ENCODE measurements at places on chromosomes 13 and 19.

DNA sequence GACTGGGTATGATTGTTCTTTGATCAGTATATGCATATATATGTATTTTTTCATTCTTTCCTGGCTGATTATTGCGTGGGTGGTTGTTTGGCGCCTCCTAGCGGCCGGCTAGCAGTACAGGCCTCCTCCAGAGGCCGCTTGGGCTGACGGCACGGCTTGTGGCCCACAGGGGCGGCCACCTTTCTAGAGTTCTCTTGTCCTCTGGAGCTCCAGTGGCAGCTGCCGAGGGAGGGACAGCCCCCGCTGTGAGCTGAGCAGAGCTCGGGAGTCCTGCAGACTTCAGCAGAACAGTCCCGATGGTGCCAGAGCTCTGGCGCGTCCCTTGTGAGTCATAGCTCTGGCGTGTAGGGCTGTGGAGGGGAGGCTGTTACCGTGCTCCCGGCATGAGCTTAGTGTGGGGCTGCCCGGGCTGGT, 22.5 kb upstream of the ZNF429 start:
- H3K4me1 ChIP-seq = peaks cover 3% of the 10 kb centered on the region
- peak; percentile 64 for DNase-seq
- no peaks in the 10 kb centered on the region for H3K27me3 ChIP-seq

GRCh38 chr19:19594381-19594780, 24.1 kb downstream of the PBX4 start:
- no peaks in the 10 kb centered on the region for H3K27me3 ChIP-seq
- DNase-seq = no peak
- H3K36me3 ChIP-seq = no peaks in the 10 kb centered on the region

GRCh38 chr13:113777311-113778260, 18.6 kb downstream of the TMEM255B start:
- H3K4me1 ChIP-seq = no peaks in the 10 kb centered on the region
- no peaks in the 10 kb centered on the region for H3K27me3 ChIP-seq
- no peak overlapping the region for H3K27ac ChIP-seq
- no peak for DNase-seq

GRCh38 chr19:14467816-14468215, 7.3 kb downstream of the PTGER1 start:
- H3K27me3 ChIP-seq = peaks cover 7% of the 10 kb centered on the region
- no peak overlapping the region for H3K4me3 ChIP-seq
- H3K27ac ChIP-seq = no peak overlapping the region
- H3K36me3 ChIP-seq = peaks cover 70% of the 10 kb centered on the region

DNA sequence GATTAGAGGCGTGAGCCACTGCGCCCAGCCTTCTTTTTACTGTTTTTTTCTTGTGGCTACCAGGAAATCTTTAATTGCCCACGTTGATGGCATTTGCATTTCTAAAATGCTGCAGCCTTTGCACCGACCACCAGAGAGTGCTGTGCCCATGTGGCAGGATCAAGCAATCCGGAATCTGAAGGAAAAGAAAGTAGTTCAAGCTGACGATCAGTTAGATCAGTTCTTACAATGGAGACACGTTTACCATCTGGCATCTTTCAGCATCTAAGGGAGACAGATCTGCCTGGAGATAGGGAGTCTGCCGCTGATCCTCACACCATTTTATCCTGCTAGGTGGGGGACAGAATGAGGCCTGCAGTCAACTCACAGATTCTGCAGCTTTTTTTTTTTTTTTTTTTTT, 19.9 kb downstream of the TINCR start:
- no peak overlapping the region for H3K4me3 ChIP-seq
- no peaks in the 10 kb centered on the region for H3K4me1 ChIP-seq
- H3K27me3 ChIP-seq = no peaks in the 10 kb centered on the region

- no peak overlapping the region for H3K27ac ChIP-seq
- H3K36me3 ChIP-seq = peaks cover 92% of the 10 kb centered on the region
- DNase-seq = no peak
Measured at GRCh38 chr13:78638216-78638615, 20.7 kb downstream of the OBI1 start.

DNA sequence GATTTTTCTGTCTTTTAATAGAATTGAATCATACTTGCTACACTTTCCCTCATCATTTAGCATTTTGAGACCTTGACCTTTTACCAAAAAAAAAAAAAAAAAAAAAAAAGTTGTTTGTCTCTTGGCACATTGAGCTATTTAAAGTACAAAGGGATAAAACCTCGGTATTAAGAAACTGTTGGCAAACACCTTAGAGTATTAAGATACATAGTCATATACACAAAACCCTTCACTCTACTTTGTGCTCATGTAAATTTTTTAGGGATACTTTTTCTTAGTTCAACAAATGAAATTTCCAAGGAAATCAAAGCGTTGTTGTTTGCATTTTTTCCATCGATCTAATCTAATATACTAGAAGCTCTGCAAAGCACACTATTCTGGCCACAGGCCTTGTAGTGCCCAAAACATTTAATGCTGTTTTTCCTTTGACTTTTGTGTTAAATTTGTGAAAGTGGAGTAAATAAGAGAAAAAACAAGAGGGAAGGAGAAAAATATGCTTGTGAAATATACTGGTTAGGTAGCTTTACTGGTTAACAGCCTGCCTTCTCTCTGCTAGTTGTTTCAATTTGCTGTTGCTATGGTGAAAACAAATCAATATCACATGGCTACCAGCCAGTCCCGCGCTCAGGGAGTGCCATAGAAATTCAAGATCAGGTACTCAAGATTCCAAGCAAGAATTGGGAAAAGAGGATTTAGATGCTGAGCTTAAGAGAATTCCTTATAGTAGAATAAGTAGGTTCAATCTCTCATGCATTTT, 2.6 kb downstream of the MBNL2 start:
- no peak overlapping the region for H3K27ac ChIP-seq
- H3K36me3 ChIP-seq = no peaks in the 10 kb centered on the region
- H3K27me3 ChIP-seq = no peaks in the 10 kb centered on the region
- DNase-seq = no peak

DNA sequence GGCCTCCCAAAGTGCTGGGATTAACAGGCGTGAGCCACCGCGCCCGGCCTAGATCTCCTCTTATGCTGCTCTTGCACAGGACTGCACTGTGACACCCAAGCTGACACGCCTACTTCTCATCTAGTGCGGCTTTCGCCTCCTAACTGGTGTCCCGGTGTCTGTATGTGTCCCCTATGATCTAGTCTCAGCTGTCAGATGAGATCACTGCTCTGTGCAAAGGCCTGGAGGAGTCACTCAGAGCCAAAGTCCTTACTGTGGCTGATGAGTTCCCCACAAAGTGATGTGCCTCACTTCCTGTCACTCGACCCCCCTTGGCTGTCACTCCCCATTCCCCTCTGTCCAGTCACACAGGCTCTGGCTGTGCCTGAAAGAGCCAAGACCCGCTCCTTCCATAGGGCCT, 2.5 kb downstream of the ZNF556 start:
- no peak for DNase-seq
- no peaks in the 10 kb centered on the region for H3K27me3 ChIP-seq
- H3K36me3 ChIP-seq = no peaks in the 10 kb centered on the region

GRCh38 chr13:109496216-109496615, 290.2 kb downstream of the IRS2 start:
- no peaks in the 10 kb centered on the region for H3K27me3 ChIP-seq
- no peaks in the 10 kb centered on the region for H3K4me1 ChIP-seq
- no peak for DNase-seq
- no peak overlapping the region for H3K27ac ChIP-seq
- no peaks in the 10 kb centered on the region for H3K36me3 ChIP-seq

DNA sequence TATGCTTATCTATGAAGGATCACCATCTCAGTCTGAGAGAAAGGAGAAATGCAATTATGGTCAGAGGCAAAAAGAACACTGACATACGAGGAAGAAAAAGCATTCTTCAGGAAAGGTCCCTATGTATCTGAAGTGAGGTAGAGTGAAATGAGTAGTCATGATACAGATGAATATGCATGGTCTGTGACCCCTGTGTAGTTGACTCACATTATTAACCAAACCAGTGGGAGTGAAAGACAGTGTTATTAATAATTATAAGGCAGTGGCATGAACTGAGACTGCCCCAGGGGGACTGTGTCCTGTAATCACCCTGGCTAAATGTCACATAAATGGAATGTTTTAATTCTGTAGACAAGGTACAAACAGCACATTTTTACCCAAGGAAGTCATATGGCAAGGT, 1320.2 kb upstream of the PCDH9 start:
- no peaks in the 10 kb centered on the region for H3K36me3 ChIP-seq
- no peak for DNase-seq
- H3K4me1 ChIP-seq = no peaks in the 10 kb centered on the region
- no peaks in the 10 kb centered on the region for H3K27me3 ChIP-seq

- DNase-seq = no peak
- H3K4me1 ChIP-seq = no peaks in the 10 kb centered on the region
- H3K4me3 ChIP-seq = no peak overlapping the region
- no peaks in the 10 kb centered on the region for H3K36me3 ChIP-seq
Measured at GRCh38 chr13:93496985-93497673, 270.5 kb downstream of the GPC6 start.

DNA sequence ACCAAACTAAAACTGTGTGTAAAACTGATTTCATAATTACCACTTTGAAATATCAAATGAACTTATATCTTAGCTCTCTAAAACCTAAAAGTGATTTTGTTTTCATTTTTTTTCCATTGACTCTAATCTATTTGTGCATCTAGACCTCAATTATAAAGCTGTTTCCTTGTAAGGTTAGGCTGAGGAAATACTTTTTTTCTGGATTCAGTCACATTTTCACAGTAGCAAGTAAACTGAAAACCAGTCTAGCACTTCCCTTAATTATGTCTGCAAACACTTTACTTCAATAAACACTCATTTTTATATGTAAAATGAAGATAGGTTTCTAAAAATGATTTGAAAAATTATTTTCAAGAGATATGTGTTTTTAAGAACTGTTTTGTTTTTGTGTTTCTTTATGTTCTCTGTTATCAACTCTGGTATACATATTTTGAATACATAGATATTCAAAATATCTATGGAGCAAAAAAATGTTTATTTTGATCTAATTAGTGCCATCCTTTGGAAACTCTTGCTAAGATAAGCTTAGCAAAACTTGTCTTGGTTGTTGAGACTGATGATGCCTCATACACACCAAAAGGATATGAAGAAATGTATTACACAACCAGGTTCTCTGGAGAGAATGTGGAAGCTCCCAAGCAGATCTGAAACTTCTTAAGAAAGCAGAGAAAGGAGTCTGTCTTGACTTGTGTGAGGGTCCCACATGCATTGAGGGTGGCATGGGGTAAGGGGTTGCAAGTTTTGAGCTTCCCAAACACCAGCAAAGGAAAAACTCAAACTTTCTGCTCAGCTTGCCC, 1887.4 kb downstream of the PCDH9 start:
- no peaks in the 10 kb centered on the region for H3K4me1 ChIP-seq
- H3K27ac ChIP-seq = no peak overlapping the region
- DNase-seq = no peak

GRCh38 chr13:77894743-77895142, 23.9 kb downstream of the EDNRB start:
- no peak overlapping the region for H3K27ac ChIP-seq
- H3K27me3 ChIP-seq = no peaks in the 10 kb centered on the region
- peaks cover 13% of the 10 kb centered on the region for H3K4me1 ChIP-seq
- H3K36me3 ChIP-seq = no peaks in the 10 kb centered on the region
- no peak overlapping the region for H3K4me3 ChIP-seq
- DNase-seq = no peak

DNA sequence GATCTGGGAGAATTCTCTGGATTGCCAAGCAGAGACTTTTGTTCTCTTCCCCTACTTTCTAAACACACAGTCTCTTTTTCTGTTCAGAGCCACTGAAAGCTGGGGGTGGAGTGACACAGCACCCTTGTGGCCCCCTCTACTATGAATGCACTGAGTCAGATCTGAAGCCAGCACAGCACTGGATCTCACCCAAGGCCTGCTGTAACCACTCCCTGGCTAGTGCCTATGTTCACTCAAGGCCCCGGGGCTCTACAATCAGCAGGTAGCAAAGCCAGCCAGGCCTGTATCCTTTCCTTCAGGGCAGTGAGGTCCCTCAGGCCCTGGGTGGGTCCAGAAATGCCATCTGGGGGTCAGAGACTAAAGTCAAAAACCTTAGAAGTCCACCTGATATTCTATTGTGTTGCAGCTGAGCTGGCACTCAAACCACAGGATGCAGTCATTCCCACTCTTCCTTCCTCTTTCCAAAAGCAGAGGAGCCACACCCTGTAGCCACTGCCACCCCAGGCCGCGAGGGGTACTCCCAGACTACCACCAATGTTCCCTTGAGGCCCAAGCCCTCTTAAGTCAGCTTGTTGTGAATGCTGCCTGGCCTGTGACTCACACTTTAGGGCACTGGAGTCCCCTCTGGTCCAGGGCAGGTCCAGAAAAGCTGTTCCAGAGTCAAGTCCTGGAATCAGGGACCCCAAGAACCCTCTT, 110.1 kb upstream of the RXFP2 start:
- H3K27me3 ChIP-seq = no peaks in the 10 kb centered on the region
- DNase-seq = peak; percentile 63
- H3K4me3 ChIP-seq = peak overlapping the region; percentile 43
- peaks cover 36% of the 10 kb centered on the region for H3K4me1 ChIP-seq

GRCh38 chr13:84570831-84571230, 688.6 kb upstream of the SLITRK1 start:
- H3K4me1 ChIP-seq = no peaks in the 10 kb centered on the region
- no peak overlapping the region for H3K4me3 ChIP-seq
- no peak for DNase-seq
- H3K27ac ChIP-seq = no peak overlapping the region

DNA sequence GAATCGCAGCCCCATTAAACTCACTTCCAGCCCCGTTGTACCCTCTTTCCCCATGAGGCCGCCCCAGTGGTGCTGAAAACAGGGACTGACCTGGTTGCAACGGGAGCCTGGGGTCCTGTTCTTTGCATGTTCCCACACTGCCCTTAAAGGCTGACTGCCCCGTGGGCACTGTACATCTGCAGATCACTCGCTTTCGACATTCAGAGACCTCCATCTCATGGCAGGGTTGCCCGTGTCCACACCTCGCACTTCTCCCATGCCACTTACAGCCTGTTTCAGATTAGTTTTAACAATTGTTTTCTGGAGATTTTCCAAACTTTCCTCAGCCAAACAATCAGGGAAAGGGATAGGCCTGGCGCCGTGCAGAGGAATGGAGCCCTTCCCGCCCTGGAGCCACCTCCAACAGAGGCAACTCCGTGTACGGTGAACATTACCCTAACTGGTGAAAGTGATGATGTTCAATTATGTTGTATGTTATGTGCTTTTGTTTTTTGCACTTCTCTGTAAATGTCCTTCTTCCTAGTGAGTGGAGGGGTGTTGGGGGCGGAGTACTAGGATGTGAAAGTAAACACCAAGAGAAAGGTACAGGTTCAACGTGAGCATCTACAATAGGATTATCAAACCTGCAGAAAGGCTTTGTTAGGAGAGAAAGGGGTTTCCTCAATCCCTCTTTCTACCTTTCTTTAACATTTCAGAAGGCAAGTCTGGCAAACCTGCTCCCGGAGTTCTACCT, 262.8 kb downstream of the FOXO1 start:
- no peaks in the 10 kb centered on the region for H3K36me3 ChIP-seq
- peak overlapping the region; percentile 89 for H3K27ac ChIP-seq
- H3K27me3 ChIP-seq = no peaks in the 10 kb centered on the region
- DNase-seq = no peak
- peaks cover 47% of the 10 kb centered on the region for H3K4me1 ChIP-seq
- H3K4me3 ChIP-seq = no peak overlapping the region

- no peaks in the 10 kb centered on the region for H3K27me3 ChIP-seq
- H3K27ac ChIP-seq = no peak overlapping the region
- no peaks in the 10 kb centered on the region for H3K4me1 ChIP-seq
- H3K4me3 ChIP-seq = no peak overlapping the region
- no peaks in the 10 kb centered on the region for H3K36me3 ChIP-seq
Measured at GRCh38 chr19:50628551-50628950, 11.1 kb downstream of the SYT3 start.

GRCh38 chr19:40805258-40805868, 6.4 kb downstream of the EGLN2 start:
- no peaks in the 10 kb centered on the region for H3K27me3 ChIP-seq
- no peak overlapping the region for H3K4me3 ChIP-seq
- DNase-seq = no peak
- H3K36me3 ChIP-seq = peaks cover 74% of the 10 kb centered on the region
- H3K4me1 ChIP-seq = peaks cover 73% of the 10 kb centered on the region

Measured in CD14-positive monocyte (primary cell).